DMS 273 treated with DMSO at 0.1 percent for 48 hours (cell line): ENCODE measurements at places on chromosomes 11 and 22.

- DNase-seq, result no peak
Observed at GRCh38 chr11:3115321-3115720, 49.8 kb downstream of the OSBPL5 start.

DNA sequence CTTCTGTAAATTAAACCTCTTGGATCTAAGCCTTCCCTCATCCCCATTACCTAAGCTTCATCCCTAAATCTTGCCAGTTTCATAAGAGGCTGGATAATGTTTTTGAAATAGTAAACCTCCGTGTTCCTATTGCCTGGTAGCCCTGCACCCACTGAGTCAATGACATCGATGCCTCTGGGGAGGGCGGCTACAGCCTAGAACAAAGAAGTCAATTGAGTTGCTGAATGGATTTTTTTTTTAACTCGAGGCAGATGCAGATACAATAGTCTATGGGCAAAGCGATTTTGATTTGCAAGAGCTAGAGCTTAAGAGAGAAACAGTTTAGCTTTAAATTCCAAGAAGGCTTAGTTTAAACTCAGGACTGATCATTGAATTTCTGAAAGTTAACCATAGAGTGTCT, 121.3 kb downstream of the NECTIN1 start:
- DNase-seq, result no peak

GRCh38 chr11:64305691-64306562, 603 bp downstream of the ESRRA start:
- no peak for DNase-seq

DNA sequence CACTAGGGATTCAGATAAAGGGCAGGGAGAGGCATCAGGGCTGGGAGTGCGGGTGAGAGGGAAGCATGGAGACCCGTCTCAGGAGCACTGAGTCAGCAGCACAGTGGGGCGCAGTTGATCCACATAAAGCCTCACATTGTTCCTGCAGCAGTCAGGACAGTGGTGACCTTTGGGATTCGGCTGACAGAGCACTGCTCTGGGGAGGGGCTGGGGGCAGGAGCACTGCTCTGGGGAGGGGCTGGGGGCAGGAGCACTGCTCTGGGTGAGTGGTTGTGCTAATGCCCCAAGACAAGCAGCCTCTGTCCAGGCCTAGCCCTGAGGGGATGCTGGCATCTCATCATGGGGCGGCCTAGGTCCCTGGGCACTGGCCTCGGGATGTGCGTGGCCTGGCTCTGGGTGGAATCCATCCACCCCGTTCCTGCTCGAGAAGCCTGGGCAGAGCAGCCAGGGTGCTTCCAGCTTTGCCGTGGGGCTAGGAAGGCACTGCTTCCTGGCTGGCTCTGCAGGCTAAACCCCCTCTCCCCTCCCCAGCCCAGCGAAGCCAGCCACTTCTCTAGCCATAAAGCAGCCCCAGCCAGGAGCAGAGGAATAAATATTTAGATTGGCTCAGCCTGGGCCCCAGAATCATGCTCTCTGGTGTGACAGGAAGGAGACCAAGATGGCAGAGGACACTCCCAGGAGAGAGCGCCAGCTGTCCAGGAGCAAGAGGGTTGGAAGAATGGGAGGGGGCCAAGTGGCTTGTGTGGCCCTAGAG, 7.3 kb downstream of the OAF start:
- DNase-seq, result no peak

- no peak for DNase-seq
Observed at GRCh38 chr11:75242722-75243600, 2.4 kb downstream of the TPBGL start.

- DNase-seq, result no peak
Observed at GRCh38 chr11:34886609-34887008, 29.6 kb downstream of the APIP start.

DNA sequence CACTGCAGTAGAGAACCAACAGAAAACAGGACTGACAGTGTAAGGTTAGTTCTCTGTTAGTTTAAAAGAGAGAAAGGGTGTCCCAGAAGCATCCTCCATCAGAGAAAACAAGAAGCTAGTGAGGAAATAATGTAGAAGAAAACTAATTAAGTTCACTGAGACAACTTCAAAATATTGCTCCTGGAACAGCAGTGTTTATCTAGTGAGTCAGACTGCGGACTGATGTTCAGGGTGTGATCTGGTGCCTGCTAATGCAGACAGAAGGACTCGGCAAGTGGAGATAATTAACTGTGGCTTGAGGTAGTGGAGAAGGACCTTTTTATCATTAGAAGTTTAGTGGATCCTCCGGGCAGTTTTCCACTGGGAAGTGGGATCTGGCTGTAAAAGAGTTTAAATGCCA, 55.4 kb downstream of the CDON start:
- no peak for DNase-seq

GRCh38 chr22:42937164-42937843, 77.6 kb downstream of the PACSIN2 start:
- no peak for DNase-seq

DNA sequence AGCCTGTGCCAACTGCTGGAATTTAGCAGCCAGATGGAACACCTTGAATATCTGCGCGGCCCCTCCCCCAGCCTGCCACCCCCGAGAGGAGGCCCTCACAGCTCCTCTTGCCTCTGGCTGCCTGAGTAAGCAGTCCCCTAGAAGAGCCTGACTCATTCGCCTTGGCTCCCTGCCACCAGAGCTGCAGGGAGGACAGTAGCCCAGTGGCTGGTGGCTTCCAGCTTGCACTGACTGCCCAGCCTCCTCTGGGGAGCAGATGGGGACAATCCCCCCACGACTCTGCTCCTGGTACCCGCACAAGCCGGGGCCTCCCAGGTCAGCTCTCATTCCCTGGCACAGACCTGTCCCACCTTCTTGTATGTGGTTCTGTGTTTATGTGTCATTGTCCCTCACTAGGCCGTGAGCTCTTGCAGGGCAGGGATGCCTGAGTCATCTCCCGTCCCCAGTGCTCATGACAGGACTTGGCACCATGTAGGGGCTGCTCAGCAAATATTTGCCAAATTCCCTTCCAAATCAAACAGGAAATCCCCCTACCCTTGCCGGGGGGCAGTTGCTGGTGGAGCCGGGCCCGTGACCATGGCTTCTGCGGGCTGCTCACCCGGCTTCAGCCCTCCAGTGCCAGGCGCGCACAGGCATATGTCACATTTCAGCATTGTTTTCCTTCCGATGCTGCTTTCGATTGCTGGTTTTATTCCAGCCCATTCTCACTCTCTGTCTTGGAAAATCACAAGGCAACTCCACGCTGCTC, 43.6 kb downstream of the CACNG2 start:
- DNase-seq, result peak; percentile 47

DNA sequence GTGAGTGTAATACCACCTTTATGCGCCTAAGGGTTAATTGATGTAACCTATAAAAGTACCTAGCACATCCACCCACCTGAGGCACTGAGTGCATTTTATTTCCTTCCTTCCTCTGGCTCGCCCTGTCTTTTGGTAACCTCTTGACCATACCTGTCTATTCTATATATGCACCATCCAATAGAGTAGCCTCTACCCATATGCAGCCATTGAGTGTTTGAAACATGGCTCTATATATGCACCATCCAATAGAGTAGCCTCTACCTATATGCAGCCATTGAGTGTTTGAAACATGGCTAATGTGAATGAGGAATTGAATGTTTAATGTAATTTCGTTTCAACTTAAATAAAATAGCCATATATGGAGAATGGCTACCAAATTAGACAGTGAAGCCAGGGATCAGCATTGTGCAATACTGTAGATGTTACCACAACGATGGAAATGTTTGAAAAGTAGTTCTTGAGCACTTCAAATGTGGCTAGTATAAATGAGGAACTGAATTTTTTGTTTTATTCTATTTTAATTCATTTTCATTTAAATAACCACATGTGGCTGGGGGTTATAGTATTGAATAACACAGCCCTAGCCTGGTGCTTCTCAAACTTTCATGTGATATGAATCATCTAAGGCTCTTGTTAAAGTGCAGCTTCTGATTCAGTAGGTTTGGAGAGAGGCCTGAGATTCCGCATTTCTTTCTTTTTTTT, 33.8 kb downstream of the SLC35F2 start:
- DNase-seq, result no peak

DNA sequence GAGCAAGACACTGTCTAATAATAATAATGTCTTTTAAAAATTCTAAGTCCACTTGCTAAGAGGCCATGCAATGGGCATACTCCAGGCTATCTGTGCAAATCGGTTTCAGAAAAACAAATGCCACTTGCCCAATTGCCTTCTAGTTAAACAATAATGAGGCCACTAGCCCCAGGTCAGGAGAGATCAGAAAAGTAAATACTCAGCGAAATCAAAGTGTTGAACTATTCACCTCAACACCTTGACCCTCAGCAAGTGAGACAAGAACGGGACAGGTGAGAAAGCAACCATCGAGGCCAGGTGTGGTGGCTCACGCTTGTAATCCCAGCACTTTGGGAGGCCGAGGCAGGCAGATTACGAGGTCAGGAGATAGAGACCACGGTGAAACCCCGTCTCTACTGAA, 72.3 kb upstream of the SYN3 start:
- no peak for DNase-seq

- DNase-seq, result no peak
Observed at GRCh38 chr11:2275334-2276279, 5.2 kb upstream of the ASCL2 start.

DNA sequence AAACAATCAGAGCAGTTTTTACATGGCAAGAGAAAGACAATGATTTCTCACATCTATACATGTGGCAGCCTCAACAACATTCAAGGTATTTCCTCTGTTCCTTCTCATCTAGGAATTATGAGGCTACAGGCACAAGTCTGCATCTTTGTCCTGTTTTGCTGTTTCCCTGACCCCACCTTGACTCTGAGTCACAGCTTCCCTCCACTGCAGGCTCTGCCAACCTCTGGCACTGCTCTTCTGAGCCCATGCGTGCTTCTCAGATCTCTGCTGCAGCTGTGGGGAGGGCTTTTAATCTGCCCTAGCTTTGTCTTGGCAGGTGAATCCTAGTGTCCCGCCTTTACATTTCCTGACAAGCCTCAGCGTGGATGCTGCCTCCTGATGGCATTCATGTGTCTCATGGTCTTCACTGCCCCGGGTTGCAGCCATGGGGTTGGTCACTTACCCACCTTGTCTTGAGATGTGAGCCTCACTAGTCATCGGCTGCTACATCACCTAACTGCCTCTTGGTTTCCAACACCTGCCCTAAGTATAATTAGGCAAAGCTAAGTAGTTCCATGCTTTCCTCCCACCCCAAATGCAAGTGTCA, 578.5 kb downstream of the TBC1D22A start:
- no peak for DNase-seq

DNA sequence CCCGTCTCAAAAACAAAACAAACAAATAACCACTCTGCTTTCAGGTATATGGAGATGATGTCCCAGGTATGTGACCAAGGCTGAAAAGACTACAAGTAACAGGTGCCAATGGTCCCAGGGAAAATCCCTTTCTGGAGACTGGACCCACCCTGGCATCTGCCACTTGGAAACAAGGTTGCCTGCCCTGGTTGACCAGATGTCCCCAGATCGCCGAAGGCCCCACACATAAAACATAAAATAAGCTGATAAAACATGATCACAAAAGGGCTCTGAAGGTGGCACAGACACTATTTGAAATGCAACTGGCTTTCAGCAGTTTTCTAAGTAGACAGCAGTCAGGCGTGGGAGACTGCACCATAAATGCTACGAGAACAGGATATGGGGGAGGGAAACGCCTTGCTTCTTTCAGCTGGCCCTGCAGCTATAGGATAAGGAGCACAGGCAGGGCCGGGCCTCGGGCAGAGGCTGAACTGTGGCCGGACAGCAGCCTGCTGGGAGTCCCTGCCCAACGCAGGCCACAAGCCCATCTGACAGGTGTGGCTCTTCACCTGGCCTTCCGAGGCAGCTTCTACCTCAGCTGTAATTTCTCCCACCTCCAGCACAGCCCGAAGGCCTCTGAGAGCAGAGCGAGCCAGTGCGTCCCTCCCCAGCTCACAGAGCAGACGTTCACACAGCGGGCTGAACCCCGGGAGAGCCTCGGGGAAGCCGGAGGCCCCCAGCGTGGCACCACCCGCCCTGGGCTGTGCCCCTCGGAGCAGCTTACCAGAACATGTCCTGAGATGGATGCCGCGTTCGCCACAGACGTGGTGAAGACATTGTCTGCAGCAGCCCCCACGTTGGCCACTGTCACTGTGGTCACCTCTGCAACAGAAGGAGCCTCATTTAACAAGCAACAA, 4.0 kb downstream of the DEAF1 start:
- no peak for DNase-seq

- no peak for DNase-seq
Observed at GRCh38 chr11:73184953-73185671, 33.0 kb upstream of the P2RY2 start.

DNA sequence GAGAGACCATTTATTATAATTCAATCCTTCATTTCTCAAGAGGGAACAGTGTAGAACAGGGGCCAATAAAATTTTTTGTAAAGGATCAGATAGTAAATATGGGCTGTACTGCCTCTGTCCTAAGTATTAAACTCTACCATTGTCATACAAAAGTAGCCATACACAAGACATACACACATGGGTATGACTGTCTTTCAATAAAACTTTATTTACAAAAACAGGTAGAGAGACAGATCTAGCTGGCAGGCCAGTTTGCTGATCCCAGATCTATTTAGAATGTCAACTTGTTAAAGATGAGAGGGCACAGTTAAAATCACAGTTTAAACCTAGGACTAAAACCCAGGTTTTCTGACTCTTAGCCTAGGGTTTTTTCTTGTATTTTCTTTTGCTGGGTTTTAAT, 16.7 kb downstream of the TRAF6 start:
- no peak for DNase-seq

- DNase-seq, result no peak
Observed at GRCh38 chr11:47489395-47489755, 40.4 kb upstream of the RAPSN start.

DNA sequence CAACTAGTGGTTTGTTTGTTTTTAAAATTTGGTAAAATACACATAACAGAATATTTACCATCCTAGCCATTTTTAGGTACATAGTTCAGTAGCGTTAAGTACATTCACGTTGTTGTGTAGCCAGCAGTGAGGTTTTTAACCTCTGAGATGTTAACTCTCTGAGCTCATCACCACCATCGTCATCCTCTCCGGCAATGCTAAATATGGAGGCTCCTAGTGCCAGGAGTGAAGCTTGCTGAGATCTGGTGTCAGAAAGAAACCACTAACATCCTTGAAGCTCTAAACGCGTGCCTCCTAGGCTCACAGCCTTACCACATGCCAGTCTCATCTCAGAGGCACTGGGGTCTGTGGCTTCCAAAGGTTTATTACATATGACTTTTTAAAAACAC, 330.2 kb upstream of the B3GAT1 start:
- DNase-seq, result no peak

DNA sequence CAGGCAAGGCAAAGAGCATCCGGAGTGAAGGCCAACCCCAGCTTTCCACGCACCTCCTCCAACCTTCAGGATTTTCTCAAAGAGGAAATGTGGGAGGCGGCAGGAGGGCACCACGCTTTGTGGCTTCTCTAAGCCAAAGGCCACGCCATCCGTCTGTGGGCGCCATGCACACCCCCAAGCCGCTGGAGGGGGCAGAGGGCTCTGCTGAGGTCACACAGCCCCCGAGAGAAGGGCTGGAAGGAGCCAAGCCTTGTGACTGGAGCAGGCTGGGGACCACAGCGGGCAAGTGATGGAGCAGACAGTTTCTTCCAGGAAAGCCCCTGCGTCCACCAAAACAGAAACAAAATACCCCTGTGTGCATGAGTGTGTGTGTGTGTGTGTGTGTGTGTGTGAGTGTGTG, 527.4 kb downstream of the BRD1 start:
- DNase-seq, result no peak
